Right lung (tissue), 10 donors: ENCODE measurements at places on chromosomes 1 and 21.
A peak's percentile ranks its signal among the peaks of the same experiment; 100 is the strongest.

DNA sequence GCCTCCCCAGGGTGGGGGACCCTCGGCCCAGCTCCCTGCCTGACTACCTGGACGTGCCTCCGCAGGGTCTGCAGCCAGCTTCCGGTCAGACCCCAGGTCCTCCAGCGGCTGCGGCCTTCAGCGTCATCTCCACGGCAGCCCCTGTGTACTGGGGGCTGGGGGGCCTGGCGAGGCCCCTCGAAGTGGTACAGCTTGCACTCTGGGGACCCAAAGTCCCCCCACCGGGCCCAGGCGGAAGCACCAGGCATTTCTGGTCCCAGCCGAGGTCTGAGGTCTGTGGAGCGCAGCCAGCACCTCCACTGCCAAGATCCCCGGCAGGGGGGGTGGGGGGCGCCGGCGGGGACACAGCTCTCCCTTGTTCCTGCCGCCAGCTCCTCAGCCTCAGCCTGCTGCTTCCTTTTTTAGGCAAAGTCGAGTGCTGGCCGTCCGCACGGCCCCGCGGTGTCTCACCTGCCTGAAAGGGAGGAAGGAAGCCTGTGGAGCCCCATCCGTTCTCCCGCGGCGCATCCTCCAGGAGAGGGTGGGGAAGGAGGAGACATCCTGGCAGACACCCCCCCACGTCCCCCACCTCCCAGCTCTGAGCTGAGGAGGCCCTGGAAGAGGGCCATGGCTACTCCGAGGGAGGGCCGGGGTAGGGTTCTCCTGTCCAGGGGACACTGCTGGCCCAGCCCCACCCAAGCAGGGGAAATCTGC lies 1.2 kb upstream of the VWA1 start:
- peak; percentile 87 for DNase-seq

GRCh38 chr21:45768740-45769048 lies 125.2 kb downstream of the PCBP3 start:
- no peak for DNase-seq

DNA sequence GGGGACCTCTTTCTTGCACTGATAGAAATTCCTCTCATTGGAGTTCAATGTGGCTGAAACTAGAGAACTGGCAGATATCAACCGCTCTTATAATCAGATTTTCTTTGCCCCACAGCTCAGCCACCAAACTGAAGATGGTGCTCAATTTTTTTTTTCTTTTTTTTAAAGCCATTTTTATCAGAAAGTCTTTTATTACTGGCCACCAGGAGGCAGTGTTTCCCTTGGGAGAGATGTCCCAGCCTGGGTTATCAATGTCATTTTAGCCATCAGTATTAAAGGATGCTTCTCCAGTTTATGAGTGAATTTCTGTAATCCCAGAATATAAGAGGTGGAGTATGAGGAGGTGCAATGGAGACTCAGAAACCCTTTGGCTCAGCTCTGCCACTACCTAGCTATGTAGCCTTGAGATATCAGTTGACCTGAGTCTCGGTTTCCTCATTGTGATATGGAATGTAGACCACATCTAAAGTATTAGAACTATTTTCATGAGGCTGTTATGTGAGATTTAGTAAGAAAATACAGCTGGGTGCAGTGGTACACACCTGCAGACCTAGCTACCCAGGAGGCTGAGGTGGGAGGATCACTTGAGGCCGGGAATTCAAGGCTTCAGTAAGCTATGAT lies 27.6 kb downstream of the CD244 start:
- DNase-seq = no peak

GRCh38 chr1:40034869-40035268 lies 5.7 kb upstream of the CAP1 start:
- DNase-seq = no peak

DNA sequence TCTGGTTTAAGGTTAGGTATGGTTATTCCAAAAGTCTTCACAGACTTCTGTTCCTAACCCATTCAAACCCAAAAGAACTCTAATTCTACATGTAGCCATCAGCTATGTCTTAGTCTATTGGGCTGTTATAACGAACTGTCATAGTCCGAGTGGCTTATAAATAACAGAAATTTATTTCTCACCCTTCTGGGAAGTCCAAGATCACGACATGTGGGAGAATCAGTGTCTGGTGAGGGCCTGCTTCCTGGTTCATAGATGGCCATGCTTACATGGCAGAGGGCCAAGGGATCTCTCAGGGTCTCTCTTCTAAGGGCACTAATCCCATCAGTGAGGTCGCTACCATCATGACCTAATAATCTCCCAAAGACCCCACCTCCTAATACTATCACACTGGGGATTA lies 103.0 kb upstream of the PPP2R5A start:
- no peak for DNase-seq

GRCh38 chr1:172726740-172727139 lies 67.8 kb downstream of the FASLG start:
- no peak for DNase-seq

DNA sequence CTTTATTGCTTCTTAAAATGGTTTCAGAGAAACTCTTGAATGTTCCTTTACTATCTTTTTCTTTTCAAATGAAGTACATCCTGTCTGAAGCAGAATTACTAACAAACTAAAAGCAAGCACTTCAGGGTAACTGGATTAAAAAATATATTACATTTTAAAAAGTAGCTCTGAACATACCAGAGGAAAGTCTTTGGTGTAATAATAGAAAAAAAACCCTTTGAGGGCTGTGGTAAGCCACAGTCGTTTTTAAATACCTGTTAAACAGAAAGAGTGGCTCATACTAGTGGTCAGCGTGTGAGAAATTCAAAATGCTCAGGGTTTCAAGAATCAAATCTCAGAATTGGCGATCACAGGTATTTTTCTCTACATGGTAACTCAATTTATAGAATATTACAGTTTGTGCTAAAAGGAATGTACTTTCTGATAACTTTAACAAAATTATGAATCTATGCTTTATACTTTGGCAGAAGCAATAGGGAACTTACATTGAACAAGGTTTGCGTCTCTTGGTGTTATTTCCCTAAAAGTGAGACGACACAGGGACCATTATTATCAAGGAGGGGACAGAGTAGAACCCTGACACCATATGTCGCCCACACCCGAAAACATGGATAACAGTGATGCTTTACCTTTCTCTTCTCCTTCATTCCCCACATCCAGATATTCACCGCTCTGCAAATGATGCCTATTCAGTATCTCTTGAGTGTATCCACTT lies 97.0 kb upstream of the DPH5 start:
- no peak for DNase-seq

GRCh38 chr1:87968197-87968955 lies 639.7 kb downstream of the LMO4 start:
- peak; percentile 84 for DNase-seq

DNA sequence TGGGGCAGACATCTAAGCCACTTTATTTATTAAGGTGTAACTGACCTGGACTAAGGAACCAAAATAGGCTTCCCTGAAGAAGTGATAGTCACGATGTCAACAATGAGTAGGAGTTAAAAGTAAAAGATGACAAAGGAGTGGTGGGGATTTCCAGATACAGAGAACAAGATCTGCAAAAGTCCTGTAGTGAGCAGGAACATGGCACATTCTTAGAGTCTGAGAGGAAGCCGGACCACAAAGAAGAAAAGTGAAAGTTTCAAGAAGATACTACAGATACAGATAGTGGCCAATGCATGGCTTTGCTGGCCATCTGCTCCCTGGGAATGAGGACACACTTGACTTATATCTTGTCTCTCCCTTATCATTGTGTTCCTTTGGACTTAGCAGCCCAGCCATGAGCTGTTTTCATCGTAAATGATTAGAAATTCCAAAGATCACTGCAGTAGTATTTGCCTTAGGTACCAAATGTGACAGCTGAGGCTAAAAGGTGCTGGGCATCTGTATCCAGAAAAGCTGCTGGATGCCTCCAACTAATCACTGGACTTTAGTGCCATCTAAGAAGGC lies 302.4 kb upstream of the NR5A2 start:
- DNase-seq = no peak

DNA sequence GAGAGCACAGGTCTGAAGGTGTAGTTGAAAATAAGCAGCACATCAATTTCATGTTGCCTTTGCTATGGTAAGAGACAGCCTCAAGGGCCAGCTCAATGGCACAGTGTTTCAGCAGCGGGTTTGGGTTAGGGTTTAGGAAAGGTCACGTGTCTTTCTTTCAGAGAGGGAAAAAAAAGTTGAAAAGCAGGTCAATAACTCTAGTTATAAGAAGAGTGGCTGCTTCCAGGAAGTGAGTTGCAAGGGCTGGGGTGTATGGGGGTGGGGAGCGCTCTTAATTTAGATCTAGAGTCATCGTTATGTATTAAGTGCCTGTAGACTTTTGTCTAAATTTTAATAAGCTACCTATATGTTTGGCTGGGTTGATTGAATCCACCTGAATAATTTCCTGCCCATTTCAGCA lies 118.5 kb upstream of the SPAG17 start:
- DNase-seq = no peak

DNA sequence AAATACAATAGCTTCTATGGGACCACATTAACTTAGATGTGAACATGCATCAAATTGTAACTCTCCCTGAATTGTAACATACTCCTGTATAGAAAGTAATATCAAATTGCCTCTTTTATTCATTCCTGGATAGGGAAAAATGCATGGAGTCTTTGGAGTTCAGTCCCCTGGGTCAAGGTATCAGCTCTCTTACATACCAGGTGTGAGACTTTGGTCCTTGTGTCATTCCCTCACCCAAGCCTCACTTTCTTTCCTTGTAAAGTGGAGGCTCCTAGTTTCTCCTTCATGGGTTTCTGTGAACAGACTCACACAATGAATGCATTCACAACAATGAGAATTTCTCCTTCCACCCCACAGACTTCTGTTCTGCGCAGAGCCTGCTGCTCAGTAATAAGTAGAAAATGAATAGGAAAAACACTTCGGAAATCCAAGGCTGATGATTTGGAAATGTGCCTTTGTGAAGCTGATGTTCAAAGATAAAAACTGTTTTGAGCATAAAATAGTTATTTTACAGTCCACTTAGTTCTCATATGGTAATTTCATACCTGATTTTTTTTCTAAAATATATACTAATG lies 185.3 kb downstream of the AK5 start:
- DNase-seq = no peak

- no peak for DNase-seq
Measured at GRCh38 chr1:164673584-164674214, 114.7 kb downstream of the PBX1 start.

- DNase-seq = no peak
Measured at GRCh38 chr1:40337443-40337842, 20.4 kb upstream of the COL9A2 start.

- DNase-seq = no peak
Measured at GRCh38 chr1:912740-913301, 10.9 kb upstream of the SAMD11 start.

DNA sequence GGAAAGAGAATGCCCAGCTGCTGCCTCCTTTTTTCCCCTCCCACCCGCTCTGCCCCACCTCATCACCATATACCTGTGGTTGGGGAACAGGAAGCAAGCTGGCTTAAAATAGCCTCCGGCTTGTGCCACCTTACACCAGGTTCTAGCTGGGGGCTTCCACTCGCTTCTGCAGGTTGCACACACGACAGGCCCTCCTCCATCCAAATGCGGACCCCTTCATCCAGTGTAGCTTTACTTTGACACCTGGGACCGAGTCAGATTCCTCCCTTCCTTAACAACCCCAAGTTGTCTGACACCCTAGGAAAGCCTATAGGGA lies 14.6 kb downstream of the BLACAT1 start:
- no peak for DNase-seq

GRCh38 chr1:27752360-27752759 lies 20.7 kb upstream of the STX12 start:
- DNase-seq = peak; percentile 85

DNA sequence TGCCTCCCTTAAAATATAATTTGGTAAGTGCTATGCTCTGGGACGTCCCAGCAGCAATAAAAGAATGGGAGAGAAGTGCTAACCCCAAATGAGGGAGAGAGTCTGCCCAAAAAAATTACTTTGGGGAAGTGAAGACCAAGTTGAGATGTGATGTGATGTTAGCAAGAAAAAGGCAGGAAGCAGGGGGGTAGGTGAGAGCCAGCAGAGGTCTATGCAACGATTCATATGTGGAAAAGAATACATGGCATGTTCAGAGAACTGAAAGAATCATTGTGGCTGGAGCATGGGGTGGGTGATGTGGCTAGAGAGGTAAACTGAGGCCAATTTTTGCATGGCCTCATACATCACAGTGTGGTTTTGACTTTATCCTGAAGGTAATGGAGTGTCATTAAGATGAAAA lies 5.6 kb upstream of the CTPS1 start:
- no peak for DNase-seq

DNA sequence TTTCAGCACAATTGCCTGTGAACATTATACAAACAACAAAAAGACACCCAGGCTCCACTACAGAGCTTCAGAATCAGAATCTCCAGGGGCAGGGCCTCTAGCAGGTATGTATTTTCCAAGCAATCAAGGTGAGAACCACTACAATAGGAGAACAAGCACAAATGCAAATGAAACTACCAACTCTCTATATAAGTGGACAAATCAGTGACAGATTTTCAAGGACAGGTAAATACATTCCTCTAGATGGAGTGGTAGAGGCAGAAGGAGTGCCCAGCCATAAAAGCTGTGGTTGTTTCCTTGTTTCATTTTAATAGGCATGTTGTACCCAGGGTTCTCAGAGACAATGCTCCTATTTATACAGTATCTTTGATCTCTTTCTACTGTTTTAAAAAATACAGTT lies 20.1 kb upstream of the CCDC17 start:
- DNase-seq = peak; percentile 8

- no peak for DNase-seq
Measured at GRCh38 chr1:223738465-223739365, 26.4 kb downstream of the CAPN2 start.

- DNase-seq = peak; percentile 46
Measured at GRCh38 chr1:14915356-14916054, 238.0 kb upstream of the TMEM51 start.

DNA sequence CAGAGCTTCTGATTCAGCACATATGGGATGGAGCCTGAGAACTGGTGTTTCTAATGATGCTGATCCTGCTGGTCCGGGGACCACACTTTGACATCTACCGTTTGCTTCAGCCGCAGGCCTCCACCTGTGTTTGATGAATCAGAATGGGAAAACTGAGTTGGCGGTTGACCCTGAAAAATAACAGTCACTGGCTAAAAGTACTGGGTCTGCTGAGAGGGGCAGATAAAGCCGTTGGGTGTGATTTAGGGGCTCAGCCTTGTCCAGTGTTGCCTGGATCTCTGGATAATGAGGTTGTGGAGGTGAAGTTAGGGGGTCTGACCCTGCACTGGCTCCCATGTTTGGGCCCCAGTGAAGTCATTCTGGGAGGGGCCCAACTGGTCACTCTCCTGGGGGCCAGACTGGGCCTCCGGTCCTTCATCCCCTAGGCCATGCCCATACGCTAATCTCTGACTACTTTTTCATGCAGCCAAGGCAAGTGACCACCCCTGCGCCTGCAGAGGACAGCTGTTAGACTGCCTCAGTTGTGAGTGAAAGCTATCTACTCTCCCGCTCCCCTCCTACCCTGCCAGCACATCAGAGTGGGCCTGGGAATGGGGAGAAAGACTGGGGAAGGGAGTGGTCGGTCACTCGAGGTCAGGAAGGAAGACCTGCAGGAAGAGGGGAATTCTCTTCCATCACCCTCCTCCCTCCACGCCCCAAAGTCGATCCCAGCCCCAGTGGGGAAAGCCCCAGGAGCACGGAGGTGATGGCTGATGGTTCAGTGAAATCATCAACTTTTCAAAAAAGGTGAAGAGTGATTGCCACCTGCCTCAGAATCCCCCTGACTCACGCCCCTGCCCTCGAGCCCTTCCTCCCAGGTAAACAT lies 27.7 kb downstream of the VASH2 start:
- DNase-seq = no peak
